ENCODE measurements at places on chromosomes 12 and 14.

DNA sequence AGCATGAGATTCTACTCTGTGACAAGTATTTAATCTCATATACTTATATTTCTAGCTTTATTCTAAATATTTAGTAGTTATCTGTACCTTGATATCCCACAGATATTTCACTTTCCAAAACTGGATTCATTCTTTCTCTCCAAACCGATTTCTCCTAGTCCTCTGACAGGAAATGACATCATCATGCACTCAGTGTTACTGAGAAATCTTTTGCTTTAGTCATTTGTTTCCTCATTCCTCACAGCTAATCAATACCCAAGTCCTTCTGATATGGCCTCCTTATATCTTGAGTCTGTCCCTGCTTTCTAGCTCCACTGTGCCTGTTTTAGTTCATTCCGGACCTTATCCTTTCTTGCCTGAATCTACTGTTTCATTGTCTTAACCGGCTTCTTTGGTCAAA, 39.4 kb upstream of the E2F7 start:
- no peak for DNase-seq

DNA sequence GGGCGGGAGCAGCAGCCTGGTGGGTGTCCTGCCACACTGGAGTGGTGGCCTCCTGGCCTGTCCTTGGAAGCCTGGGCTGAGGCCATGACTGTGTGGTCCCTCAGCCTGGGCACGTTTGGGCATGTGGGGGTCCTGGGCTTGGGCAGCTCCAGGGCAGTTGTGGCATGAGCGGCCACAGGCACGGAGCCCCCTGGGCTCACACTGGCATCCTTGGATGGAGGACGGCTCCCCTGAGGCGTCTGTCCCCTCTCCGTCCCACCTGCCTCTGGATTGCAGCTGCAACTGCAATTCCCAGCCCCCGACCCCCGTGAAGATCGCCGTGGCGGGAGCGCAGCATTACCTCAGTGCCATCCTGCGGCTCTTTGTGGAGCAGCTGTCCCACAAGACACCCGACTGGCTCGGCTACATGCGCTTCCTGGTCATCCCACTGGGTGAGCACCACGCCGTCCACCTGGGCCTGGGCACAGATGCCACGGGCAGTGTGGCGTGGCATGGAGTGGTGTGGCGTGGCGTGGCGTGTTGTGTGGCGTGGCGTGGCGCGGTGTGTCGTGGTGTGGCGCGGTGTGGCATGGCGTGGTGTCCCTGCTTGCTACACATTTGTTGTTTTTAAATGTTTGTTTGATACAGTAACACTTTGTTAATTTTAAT, 15.1 kb upstream of the TEX22 start:
- no peak for DNase-seq

GRCh38 chr12:8572507-8572906, 31.8 kb upstream of the CLEC4E start:
- no peak for DNase-seq

DNA sequence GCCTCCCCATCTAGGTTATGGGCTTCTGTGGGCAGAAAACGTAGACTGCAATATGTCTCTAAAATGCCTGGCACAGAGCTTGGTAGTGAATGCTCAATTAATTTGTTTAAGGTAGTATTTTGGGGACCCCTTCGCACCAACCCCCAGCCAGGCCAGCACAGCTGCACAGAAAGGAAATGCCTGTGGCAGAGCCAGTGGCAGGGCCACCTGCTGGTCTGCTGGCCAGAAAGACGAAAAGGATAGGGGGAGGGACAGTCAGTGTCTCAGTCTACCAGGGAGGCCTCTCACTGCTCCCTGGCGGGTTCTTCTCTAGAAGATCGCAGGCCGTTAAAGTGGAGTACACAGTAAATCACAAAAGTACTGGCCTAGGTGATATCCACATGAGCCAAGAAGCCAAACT, 3.5 kb downstream of the RAB15 start:
- no peak for DNase-seq

DNA sequence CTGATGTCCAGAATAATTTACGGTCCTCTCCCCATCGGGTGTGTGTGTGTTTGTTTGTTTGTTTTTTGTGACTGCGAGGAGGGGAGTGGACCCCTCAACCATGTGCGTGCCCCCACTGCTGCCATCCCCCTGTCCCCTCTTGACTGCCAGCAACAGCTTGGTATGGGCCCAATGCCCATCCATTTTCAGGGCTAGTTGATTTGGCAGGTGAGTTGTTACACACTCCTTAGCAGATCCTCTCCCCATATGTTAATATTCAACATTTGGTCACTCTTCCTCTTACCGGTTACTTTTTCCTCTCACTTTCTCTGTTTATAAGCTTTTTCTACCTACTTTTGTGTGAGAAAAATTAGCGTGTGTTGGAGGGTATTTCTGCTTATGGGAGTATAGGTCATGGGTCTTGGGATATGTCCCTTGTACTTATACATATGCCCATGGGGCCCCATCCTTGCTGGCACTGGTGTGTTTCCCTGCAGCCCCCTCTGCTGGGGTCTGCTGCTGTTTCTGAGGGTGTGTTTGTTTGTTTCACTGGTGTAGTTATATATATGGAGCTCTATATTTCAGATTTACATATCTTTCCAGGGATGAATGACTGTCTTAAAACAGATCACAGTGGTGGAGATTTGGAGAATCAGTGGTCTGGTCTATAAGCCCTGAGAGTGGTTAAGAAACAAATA, 33.8 kb downstream of the ZFHX2 start:
- DNase-seq, result no peak

DNA sequence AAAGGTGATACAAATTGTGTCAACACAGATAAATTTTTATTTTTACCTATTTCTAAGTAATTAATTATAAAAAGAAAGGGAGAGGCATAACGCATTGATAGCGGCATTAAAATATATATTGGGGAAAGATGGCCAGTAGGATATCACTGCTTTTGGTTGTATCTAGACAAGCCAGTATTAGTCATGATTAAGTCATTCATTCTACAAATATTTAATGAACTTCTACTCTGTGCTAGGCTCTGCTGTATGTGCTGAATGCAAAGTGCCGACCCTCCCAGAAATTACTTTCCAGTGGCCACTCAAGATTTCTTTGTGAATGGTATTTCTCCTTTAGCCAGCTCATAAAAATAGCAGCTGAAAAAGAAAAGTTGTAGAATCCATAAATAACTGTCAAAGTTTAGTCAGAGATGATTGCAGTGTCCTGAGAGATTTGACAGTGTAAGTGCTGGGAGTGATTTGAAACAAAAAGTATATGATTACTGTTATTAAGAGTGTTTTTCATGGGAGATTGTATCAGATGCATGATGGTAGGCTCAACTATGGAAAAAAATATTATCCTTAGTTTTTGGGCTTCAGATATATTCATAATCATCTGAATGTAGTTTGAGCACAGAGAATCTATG, 133.2 kb downstream of the MGAT4C start:
- DNase-seq, result no peak

DNA sequence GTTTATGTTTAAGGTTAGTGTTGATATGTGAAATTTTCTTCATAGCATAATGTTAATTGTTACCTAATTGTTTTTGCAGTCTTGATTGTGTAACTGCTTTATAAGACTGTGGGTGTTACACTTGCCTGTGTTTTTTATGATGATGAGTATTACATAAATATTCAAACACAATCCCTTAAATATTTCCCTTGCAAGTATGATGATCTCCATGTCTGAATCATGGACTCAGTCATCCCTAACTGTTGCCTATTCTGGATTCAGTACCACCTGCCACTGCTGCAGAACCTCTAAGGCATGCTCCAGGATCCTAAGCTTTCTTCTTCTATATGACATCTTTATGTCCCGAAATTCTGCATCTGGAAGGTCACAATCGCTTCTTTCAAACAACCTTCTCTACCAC, 246.3 kb upstream of the CLEC14A start:
- DNase-seq, result no peak

GRCh38 chr12:12207746-12208145, 59.1 kb downstream of the LRP6 start:
- DNase-seq, result no peak

DNA sequence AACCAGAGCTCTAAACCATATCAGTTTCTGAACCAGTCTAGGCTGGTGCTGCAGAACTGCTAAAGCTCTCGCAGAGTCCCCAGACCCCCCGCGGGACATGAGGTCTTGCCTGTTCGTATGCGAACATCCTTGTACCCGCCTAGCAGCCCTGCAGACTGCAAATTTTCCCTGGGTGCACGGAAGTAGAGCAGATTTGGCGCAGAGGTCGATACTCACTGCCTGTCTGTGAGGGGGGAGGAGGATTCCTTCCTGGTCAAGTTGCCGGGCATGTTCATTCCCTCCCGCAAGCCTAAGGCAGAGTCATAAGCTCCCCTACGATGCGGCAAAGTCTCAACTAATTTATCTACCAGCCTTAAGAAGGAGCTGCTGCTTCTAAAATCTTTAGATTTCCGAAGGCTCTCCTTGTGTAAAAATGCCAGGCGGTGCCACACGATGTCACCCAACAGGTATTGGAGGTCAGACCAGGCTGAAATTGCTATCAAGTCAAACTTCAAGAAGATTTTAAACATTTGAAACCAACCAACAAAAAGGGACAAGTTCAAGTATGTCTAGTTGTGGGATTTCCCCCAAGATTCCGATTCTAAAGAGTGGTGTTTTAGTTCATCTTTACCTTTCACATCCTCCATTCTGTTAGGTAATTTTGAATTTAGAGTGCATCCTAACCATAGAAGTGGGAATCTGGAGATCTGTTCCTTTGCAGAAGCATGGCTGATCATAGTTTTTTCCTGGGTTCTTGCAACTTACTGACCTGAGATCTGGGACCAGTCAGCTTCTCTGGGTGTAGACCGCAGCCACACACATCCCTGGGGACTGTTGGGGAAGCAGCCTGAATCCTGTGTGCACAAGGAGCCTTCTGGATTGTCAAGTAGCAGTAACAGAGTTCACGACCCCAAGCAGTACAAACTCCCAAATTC, 1.6 kb upstream of the PAX9 start:
- DNase-seq, result no peak

DNA sequence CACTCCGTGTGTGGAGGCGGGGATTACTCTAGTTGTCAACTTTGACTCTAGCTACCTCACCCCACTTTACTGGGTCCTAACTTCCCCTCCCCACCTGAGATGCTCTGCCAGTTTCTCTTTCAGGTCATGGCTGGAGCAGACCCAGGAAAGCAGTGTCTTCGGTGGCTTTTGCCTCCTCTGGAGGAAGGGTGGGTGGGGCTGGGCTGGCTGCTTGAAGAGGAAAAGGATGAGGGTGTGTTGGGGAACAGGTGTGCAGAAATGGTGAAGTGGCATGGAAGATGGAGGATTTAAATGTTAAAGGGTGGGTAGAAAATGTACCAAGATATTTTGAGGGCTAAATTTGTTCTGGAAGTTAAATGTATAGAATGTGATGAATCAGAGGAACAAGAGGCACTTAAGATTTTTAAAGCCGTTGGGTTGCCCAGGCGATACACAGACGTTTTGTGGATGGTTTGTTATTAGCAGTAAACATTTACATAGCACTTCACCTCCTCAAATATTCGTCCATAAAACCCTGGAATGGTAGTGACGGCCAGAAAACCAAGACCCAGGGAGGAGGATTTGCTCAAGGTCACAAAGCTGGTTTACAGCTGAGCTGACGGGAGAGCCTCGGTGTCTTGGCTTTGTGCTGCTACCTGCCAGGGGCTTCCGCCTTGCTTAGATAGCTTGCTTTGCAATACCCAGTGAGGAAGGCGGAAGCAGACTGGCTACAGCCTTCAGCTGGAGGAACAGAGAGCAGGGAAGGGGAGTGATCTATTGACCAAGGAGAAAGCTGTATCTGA, 72.2 kb upstream of the PRMT8 start:
- DNase-seq, result no peak

All from stimulated activated CD8-positive, alpha-beta memory T cell treated with anti-CD3 and anti-CD28 coated beads, Interleukin-4, amount 100 ng/mL, for 48 hours (primary cell).